ENCODE measurements at places on chromosomes 16 and 17.
A peak's percentile ranks its signal among the peaks of the same experiment; 100 is the strongest.

DNA sequence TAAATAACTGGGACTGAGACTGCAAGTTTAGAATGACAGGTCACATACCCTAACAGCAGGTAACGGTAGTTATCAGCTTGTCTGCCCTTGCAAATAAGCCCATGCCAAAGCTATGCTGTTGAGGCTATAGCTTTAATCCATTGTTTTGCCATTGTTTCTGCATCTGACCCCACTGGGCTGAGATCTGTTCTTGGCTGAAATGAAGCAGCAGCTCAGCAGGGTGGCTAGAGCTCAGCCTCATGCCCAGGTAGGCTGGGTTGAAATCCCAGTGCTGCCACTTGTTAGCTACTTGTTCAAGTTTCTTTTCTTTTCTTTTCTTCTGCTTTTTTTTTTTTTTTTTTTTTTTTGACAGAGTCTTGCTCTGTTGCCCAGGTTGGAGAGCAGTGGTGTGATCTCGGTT lies 40.1 kb downstream of the NKD1 start:
- no peak for DNase-seq

- no peak for DNase-seq
Observed at GRCh38 chr17:546456-546855, 168.2 kb downstream of the VPS53 start.

- peak; percentile 51 for DNase-seq
Observed at GRCh38 chr16:8874388-8874787, 5.6 kb upstream of the CARHSP1 start.

- peak; percentile 90 for DNase-seq
Observed at GRCh38 chr17:76556765-76557367, 17.0 kb downstream of the PRCD start.

- no peak for DNase-seq
Observed at GRCh38 chr16:72502594-72503005, 330.6 kb upstream of the PMFBP1 start.

- no peak for DNase-seq
Observed at GRCh38 chr17:49998836-49999511, 4.0 kb upstream of the DLX3 start.

GRCh38 chr16:35639233-35640205 lies 2180.1 kb downstream of the TP53TG3F start:
- no peak for DNase-seq

GRCh38 chr16:50114357-50115129 lies 38.6 kb upstream of the TENT4B start:
- DNase-seq = no peak

- DNase-seq = no peak
Observed at GRCh38 chr17:21165922-21166594, 39.3 kb downstream of the DHRS7B start.

DNA sequence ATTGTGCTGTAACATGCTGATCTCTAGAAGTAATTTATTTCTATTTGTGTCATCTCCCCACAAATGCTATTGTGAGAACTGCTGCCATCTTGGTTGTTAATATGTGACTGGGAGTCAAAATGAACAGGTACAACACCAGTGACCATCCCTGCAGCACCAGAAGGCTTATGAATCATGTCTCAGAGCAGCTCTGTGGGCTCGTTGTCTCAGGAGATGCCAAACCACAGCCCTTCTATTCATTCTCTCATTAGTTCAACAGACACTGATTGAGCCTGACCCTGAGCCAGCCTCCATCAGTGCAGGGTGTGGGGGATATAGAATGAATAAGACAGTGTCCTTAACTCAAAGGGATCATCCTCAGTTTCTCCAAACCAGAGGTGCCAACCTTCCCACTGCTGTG lies 92.5 kb downstream of the UTP18 start:
- no peak for DNase-seq

GRCh38 chr16:85777583-85778310 lies 21.6 kb downstream of the EMC8 start:
- no peak for DNase-seq

GRCh38 chr17:68036304-68037147 lies 991 bp downstream of the KPNA2 start:
- peak; percentile 34 for DNase-seq

DNA sequence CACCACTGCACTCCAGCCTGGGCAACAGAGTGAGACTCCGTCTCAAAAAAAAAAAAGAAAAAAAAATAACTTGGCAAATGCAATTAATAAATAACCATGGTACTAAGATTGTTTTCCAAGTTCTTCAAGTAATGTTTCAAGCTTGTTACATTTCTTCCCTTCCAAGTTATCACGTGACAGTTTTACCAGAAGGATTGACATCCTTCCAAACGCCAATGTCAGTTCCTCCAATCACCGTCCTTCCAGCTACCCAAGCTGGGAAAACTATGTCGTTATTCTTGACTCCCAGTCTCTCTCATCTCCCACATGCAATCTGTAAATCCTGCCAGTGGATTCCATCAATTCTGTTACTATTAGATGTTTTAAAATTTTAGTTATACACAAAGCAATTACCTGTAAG lies 3.9 kb upstream of the PHAF1 start:
- no peak for DNase-seq

DNA sequence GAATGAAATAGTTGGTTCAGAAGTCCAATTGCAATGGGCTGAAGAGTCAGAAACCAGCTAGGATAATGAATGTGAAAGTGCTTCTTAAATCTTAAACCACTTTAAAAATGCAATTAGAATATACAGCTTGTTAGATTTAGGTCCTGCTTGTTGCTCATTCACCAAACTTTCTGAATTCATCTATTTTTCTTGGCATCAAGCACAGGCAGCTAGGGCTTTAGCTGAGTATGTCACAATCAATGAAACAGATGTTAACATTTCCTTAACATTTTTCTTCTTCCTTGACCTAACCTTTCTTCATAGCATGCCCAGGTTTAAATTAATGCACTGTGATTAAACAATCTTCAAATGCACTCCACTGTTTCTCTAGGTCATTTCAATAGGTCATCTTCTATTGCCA lies 14.4 kb downstream of the KIF2B start:
- no peak for DNase-seq

- no peak for DNase-seq
Observed at GRCh38 chr16:27322858-27323780, 9.3 kb downstream of the IL4R start.

DNA sequence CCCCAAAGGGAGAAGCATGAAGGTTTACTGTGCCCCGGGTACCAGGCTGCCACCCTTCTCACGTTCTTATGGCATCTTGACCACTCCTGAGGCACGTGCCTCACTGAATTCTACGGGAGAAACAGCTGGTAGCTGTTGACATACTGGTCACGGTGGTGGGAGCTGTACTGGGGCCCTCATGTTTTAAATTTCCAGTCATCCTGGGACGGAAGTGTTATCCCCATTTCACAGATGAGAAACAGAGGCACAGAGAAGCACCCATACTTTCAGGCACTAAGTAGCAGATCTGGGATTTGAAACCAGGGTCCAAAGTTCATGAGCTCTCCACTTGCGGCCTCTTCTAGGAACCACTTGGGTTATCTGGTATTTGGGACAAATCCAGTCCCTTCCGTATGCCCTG lies 26.3 kb upstream of the DOC2B start:
- DNase-seq = no peak

GRCh38 chr16:28932339-28933141 lies 769 bp downstream of the CD19 start:
- DNase-seq = no peak

GRCh38 chr16:73124665-73125375 lies 76.9 kb upstream of the ZFHX3 start:
- no peak for DNase-seq

- no peak for DNase-seq
Observed at GRCh38 chr16:73190256-73190655, 142.3 kb upstream of the ZFHX3 start.

DNA sequence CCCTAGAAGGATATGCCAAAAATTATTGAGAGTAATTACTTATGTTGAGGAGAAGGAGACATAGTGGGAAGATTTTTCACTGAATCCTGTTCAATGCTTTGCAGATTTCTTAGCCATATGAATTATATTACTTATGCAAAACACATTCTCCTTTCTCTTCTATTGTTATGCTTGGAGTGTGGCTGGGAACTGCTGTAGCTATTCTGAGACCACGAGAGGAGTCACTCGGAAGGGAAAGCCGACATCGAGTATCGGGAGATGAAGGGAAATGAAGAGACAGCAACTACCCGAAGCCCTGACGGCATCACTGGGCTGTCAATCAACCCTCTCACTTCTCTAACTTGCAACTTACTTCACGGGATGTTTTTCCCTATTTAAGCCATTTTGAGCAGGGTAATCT lies 39.6 kb downstream of the STX8 start:
- DNase-seq = no peak

GRCh38 chr16:87487361-87487924 lies 5.4 kb downstream of the ZCCHC14 start:
- no peak for DNase-seq

GRCh38 chr16:2039274-2040031 lies 8.2 kb downstream of the NTHL1 start:
- peak; percentile 42 for DNase-seq

DNA sequence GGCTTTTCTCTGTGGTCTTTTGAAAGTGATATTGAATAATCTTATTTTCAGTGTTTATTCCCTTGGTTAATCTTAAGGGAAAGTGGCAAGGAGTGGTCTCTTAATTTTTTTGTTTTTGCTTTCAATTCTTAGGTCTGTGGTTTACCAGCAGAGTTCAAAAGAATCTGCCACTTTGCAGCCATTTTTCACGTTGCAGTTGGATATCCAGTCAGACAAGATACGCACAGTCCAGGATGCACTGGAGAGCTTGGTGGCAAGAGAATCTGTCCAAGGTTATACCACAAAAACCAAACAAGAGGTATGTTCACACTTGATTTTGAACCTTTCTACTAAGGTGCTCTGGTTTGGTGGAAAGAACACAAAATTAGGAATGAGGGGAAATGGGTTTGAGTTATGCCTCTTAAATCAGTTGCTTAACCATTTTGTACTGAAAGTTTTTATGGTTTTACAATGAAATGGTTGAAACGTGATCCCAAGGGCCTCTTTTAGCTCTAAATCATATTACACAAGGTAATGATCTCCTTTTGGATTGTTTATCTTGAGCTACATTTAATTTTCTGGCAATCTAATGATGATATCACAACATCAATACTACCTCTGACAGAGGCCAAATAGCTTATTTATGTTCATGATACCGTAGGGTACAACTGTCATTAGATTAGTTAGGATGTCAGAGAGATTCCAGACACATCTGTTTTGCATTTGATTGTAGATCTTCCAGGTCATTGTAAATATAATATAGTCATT lies 51.6 kb upstream of the CRISPLD2 start:
- DNase-seq = no peak

DNA sequence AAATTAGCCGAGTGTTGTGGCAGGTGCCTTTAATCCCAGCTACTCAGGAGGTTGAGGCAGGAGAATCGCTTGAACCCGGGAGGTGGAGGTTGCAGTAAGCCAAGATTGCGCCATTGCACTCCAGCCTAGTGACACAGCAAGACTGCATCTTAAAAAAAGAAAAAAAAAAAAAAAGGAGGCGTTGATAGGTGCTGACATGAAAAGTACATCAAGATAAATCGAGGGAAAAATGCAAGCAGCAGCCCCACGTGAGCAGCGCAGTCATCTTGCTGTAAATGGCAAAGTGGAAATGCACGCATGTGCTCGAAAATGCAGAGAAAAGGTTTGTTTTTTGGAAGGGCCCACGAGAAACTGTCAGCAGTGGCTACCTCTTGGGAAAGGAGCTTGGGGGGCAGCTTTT lies 20.9 kb downstream of the MXRA7 start:
- DNase-seq = peak; percentile 93

GRCh38 chr17:64418506-64419339 lies 28.1 kb upstream of the PECAM1 start:
- peak; percentile 64 for DNase-seq

DNA sequence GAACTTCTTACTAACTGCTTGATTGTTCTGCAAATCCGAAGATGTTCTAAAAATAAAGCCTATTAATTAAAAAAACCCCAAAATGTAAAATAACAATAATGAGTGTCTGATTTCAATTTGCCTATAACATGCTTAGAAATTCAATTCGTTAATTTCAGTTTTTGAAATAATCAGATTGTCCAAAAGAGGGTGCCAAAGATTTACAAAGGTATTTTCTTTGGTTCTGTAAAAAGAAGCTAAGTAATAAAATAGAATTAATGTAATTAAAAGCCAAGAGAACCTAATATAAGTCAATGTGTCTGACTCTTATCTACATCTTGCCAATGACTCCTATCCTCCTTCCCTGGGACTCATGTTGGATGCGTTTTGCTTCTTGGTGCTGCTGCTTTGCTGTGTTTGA lies 75.0 kb upstream of the CPHXL start:
- peak; percentile 9 for DNase-seq

- no peak for DNase-seq
Observed at GRCh38 chr17:35906191-35906925, 24.2 kb downstream of the RDM1 start.

- no peak for DNase-seq
Observed at GRCh38 chr16:8431783-8432182, 158.5 kb downstream of the TMEM114 start.

GRCh38 chr16:58021661-58022551 lies 3.6 kb upstream of the MMP15 start:
- DNase-seq = peak; percentile 55

GRCh38 chr16:82533189-82533588 lies 93.6 kb upstream of the CDH13 start:
- DNase-seq = no peak

DNA sequence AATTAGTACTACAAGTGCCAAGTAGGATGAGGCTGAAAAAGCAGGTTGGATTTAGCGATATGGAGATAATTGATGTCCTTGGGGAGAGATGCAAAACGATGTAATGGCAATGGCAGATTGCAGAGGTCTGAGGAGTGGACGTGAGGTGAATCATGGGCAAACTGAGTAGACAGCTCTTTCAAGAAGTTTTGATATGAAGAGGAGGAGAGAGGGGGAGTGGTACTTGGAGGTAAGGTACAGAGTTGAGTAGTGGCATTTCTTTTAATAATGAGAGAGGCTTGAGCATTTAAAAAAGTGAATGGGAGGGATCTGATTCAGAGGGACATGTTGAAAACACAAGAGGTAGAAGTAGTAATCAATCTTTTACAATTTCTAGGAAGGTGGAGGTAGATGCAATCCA lies 17.7 kb upstream of the VPS4A start:
- DNase-seq = no peak

DNA sequence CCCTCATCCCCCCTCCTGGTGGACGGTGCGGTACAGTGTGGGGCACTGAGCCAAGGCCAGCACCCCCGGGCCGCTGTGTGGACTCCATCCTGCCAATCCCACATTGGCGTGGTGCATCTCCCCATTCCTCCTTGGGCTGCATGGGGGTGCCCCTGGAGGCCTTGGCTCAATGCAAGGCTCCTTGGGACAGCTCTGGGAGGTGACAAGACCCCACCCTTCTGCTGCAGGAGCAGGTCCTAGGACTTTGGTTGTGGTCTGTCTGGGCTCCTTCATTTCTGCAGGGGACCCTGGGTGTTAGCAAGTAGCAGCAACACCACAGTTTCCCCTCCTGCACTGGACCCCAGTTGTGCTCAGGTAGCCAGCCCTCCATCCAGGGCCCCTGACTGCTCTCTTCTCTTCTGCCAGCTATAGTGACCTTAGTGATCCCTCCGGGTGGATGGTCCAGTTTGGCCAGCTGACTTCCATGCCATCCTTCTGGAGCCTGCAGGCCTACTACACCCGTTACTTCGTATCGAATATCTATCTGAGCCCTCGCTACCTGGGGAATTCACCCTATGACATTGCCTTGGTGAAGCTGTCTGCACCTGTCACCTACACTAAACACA lies 1.3 kb downstream of the PRSS21 start:
- DNase-seq = no peak

- DNase-seq = peak; percentile 15
Observed at GRCh38 chr16:1984347-1985225, 593 bp downstream of the GFER start.
